Cardiac fibroblast (primary cell): ENCODE measurements at places on chromosomes 5 and 9.
A peak's percentile ranks its signal among the peaks of the same experiment; 100 is the strongest.

DNA sequence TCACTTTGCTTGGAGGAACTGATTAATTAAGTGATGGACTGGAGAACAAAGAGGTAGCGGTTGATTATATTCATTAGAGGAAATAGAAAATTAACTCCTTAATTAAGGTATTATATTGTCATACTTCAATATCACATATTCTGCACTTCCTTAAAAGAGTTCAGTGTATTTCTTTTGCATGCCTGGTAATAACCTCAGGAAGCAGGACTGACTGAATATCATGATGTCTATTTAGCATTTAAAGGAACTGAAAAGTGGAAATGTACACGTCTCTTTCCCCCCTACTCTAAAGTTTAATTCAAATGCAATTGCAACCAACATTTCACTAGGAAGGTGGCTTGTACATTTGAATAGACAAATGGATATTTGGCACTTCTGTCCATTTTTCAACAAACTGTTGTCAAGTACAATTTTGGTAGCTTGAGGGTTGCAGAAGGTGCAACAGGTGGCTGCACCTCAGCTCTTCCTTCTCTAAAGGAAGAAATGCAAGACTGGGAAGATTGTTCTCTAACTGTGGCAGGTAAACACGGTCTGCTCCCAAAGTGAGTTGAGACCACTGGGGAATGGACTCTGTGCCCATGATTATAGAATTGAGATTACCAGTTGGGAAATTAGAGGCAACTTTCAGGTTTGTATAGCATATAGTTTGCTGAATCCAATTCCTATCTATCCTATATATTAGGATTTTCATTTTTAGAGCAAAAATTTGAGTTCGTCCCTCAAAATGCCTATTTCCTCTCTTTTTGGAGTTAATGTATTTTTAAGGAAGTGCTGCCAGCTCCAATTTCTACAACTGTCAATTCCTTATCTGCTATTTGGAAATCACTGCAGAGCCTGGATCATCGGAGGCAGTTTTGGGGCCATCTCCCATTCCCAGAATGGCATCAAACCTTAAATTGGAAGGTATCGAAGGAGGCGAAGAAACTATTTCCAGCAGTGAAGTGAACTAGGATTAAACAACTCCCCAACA, 98.9 kb upstream of the TAF11L2 start:
- DNase-seq: no peak

DNA sequence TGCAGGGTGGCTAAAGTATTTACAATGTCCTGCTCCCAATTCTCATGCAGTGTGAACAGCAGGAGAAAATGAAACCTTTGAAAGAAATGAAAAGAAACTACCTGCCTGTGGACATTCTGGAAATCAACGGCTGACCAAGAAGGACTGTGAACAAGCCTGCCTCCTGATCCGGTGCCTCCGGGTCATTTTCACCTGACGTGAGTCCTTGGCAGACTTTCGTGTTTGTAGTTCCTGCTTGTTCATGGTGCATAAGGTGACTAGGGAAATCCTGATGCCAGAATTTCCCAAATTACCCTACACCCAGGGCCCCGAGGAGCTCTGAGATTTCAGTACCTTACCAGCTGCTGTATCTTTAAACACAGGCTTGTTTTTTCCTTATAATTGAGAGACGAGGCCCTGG, 317.5 kb downstream of the TLE1 start:
- DNase-seq: no peak

GRCh38 chr5:112106878-112107277, 312.2 kb downstream of the EPB41L4A start:
- DNase-seq: no peak

DNA sequence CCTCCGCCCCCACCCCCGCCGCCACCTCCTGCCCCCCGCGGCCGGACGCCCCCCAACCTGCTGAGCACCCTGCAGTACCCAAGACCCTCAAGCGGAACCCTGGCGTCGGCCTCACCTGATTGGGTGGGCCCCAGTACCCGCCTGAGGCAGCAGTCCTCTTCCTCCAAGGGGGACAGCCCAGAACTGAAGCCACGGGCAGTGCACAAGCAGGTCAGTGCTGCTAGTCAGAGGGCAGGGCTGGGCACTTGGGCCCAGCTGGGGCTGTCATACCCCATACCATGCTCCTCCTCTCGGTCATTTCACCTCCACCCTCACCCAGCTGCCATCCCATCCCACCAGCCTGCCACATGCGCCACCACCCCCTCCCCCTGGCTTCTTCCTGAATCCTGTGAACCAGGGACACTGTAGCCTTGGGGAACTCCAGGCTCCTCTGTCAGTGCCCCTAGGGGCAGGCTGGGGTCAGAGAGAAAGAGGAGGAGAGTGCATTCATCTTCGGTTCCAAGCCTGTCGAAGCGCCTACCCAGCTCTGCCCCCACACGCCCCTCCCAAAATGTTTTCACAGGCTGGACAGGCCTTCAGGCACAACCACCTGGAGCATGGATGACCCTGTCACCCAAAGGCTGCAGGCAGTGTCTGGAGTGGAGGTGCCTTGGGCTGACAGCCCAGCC, 122.0 kb downstream of the DAB2IP start:
- DNase-seq: no peak

DNA sequence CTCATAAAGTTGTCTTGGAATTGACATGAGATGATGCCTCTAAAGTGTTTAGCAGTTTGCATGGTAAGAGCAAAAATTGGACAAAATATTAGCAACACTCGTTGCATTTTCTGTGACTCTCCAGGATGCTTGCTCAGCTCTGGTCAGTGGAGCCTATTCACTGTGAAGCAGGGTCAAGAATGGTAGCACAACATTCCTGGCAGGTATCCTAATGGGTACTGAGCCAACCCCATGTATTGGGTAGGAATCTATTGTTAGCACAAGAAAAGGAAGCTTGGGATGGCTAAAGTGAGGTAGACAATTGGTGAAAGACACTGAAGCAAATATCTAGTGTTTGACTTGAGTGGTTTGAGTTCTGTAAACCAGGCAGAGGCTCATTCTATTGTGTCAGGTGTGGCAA, 10.4 kb upstream of the ACTBL2 start:
- peak; percentile 69 for DNase-seq

GRCh38 chr5:139961435-139962157, 81.5 kb downstream of the NRG2 start:
- no peak for DNase-seq

GRCh38 chr5:76474377-76474776, 71.3 kb downstream of the IQGAP2 start:
- DNase-seq: no peak

DNA sequence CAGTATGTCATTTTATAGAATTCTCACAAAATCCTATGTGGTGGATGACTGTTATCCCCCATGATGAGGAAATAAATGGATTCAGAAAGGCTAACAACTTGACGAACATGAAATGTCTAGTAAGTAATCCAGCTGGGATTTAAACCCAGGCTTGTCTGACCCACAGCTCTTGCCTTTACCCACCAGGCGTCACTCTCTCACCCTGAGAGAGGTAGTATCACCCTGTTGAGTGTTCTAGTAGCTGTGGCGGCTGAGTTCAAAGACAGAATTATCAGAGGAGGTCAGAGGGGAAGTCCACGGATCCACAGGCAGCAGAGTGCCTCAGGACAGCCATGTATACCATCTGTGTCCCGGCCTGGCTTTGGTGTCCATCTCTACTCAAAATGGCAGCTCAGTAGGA, 113.8 kb downstream of the ZNF462 start:
- no peak for DNase-seq

DNA sequence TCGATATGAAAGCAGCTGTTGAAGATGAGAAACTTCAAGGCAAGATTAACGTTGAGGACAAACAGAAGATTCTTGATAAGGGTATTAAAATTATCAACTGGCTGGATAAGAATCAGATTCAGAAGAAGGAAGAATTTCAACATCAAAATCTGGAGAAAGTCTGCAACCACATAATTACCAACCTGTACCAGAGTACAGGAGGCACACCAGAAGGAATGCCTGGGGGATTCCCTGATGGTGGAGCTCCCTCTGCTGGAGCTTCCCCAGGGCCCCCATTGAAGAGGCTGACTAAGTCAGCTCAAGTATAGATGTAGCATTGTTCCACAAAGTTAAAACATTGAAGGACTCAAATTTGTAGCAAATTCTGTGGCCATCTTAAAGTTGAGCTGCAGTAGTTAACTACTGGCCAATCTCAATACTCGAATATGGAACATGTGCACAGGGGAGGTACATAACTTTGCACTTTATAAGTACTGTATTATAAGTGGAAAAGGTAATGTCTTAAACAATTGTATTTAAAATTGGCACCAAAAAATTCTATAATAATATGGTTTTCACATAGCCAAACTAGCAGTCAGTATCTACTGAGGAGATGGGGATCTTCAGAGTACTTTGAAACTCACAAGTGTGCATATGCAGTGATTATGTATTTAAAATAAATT, 237.5 kb downstream of the CHSY3 start:
- DNase-seq: peak; percentile 73
